ENCODE measurements at places on chromosomes 4 and X.

DNA sequence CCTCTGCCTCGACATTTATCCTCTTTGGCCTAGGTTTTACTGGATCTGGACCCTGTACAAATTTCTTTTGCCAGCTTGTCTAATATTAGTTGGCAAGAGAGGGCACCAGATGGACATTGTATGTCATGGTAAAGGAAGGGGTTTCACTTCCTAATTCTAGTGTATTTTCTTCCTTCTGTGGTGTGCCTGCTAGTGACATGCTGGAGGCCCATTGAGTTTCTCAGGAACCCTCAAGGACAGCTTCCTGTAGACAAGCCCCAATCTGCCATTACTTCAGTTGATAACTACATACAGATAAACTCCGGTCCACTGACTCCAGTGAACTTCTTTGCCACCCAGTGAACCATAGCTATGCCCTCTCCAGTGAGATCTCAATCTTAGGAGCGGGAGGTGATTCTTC, 116.9 kb downstream of the STPG2 start:
- DNase-seq: no peak

- DNase-seq: peak; percentile 75
These were observed 24.4 kb downstream of the UCHL1 start for GRCh38 chr4:41281038-41281634.

DNA sequence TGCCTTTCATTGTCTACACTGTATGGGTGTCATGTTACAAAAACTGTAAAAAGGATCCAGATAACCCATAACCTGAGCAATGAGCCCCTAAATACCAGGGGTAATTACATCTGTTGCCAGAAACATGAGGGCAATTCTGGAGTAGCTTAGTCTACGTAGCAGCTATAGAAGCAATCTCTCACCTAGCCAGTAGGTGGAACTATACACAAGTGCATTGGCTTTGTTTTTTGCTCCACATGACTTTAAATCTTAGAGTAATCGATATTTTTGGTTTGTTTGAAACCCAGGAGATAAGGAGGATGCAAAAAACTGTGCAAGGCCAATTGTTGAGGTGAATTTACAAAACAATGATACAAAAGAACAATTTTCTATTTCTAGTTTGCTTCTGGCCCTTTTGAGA, 57.5 kb downstream of the GPR82 start:
- DNase-seq: peak; percentile 40

DNA sequence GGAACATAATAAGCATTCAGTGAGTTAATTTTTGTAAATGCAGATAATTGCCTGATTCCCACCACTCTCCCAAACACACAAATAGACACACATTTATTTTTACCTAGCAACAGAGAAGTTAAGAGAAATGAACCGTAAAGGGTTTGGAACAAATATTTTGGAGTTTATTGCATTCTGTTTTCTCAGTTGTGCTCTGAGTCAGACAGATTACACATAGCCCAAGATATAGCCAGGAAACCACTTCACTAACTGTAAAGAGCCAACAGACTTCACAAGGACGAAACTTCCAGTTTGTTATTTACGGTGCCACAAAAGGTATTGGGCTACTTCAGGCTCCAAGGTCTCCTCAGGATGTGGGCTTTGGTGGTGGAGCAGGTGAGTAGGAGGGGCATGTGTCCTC, 217.0 kb downstream of the BMPR1B start:
- peak; percentile 95 for DNase-seq

DNA sequence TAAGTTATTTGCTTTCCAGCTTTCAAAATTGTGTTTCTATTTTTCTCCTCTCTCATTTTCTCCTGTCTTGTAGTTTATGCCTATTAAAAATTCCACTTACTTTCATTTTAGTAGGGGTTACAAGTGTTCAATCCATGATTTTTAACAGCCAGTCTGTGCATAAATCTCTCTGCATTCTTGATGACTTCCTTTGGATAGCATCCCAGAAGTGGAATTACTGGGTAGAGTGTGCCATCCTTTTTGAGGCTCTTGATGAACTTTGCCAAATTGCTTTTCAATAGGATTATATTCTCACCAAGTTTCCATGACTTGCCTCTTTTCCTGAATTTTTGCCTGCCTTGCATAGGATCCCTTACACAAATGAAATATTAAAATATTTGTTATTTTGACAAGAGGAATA, 58.5 kb downstream of the DIPK2B start:
- DNase-seq: no peak

DNA sequence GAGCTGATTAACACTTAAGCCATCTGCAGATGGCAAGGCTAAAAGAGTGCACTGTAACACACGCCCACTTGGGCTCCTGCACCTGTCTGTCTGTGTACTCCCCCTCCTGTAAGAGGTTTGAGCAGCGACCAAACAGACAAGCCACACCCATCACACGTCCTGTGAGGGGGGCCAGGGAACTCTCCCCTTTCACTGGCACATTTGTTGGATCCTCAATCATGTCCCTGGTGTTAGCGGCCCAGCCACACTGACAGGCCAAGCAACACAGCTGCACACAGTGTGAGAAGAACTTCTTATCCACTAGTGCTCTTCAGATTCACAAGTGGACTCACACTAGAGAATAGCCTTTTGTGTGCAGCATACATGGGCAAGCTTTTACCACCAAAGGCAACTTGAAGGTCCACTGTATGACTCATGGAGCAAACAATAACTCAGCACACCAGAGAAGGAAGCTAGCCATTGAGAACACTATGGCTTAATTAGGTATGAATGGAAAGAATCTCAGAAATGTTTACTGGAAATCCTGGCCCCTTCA, 29.1 kb upstream of the UTP14A start:
- peak; percentile 87 for DNase-seq

GRCh38 chrX:19721726-19722370, 165.6 kb downstream of the SH3KBP1 start:
- DNase-seq: peak; percentile 93

DNA sequence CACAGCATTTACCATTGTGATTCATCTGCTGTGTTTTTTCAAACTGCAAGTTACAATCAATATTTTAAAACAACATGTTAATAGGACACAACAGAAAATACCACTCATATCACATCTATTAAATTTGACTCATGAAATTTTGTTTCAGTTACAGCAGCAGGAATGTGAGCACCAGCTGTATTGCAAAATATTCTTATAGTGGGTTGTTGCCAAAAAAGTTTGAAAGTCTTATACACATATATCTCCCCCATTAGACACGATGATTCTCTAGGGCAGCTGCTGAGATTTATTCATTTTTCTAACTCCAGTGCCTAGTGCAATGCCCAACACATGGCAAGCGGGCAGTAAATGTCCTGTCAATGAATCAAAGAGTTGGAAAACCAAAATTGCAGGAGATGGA, 26.6 kb upstream of the NKX3-2 start:
- no peak for DNase-seq

- no peak for DNase-seq
These were observed 660 bp upstream of the ARHGEF9 start for GRCh38 chrX:63785708-63786040.

DNA sequence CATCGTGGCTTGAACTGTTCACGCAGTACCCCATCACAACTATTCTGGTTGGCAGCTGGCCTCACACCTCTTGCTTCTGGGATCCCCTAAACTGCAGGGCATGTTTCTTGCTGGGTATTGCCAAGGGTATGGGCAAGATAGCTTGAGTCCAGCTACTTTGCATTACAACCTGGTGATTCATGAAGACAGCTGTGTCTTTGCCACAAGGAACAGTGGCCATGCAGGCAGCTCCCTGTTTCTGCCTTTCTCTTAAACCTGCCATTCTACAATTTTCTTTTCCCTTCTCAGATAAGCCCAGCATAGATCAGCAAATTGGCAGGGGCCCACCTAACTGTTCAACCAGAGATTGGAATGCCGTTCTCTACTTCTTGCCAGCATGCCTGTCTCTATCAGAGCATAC, 42.8 kb downstream of the TENM3 start:
- peak; percentile 33 for DNase-seq

DNA sequence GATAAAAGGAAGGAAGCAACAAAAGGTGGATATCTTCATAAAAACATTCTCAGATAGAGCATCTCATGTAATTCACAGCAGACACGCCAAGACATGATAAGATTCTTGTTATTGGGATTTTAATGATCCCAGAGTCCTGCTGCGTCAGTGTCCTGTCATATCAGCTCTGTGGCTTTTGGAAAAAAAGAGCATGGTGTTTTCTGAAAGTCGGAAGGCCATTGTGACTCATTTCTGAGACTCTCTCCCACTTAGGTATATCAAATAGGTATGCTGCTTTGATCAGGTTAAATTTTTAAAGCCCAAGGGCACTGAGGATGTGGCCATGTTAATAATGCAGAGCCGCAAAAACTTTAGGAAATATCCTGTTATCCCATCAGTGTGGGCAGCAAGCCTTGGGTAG, 481.0 kb downstream of the KCNIP4 start:
- no peak for DNase-seq

DNA sequence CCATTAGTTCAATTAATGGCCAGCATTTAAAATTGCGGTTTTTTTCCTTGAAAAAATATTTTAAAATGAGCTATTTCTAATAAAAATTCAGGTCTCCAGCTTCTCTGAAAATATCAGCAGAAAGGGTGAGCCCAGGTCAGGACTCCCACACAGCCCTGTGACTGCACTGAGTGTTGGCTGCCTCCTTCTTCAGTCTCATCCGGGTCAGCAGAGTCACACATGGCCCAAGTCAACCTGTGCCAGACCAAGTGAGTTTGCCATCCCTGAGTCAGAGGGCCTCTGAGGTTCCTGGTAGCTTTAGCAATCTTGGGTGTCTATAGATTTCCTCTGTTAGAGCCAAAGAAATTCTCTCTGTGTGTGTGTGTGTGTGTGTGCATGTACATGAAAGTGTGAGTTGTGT, 22.1 kb upstream of the MSX1 start:
- no peak for DNase-seq

- DNase-seq: no peak
These were observed 56.6 kb downstream of the GRSF1 start for GRCh38 chr4:70783096-70783495.

- no peak for DNase-seq
These were observed 779 bp upstream of the PRSS12 start for GRCh38 chr4:118353534-118354030.

DNA sequence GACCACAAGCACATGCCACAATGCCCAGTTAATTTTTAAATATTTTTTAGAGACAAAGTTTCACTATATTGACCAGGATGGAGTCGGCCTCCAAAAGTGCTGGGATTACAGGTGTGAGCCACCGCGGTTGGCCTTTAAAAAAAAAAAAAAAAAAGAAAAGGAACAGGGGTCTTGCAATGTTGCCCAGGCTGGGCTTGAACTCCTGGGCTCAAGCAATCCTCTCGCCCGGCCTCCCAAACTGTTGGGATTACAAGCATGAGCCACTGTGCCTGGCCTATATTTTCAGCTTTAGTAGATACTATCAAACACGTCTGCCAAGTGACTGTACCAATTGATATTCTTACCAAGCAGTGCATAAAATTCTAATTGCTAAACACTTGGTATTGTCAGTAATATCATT, 8.8 kb downstream of the UGDH start:
- DNase-seq: no peak

GRCh38 chr4:123304151-123304964, 92.2 kb upstream of the SPRY1 start:
- no peak for DNase-seq

DNA sequence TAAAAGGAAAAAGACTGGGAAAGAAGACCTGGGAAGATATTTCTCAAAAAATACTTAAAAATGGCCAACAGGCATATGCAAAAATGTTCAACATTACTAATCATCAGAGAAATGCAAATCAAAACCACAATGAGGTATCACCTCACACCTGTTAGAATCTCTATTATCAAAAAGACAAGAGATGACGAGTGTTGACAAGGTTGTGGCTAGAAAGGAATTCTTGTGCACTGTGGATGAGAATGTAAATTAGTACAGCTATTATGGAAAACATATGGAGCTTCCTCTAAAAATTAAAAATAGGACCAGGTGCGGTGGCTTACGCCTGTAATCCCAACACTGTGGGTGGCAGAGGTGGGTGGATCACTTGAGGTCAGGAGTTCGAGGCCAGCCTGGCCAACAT, 50.0 kb downstream of the C4orf46 start:
- DNase-seq: no peak

DNA sequence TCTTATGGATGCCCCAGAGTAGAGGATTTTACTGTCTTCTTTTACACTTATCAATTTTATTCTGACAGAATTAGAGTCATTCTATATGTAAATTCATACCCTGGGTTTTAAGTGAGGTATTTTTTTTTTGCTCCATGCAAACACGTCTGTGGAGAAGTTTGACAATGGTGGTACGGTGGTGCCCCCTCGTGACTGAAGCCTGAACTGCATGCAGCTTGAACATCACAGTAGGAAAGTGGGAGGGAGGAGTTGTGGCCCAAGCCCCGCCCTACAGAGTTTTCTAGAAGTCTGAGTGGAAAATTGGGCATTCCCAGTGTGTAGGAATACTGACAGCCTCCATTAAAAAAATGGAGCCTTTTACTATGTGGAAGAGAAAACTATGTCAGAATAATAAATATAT, 73.3 kb upstream of the RAB40AL start:
- peak; percentile 66 for DNase-seq

DNA sequence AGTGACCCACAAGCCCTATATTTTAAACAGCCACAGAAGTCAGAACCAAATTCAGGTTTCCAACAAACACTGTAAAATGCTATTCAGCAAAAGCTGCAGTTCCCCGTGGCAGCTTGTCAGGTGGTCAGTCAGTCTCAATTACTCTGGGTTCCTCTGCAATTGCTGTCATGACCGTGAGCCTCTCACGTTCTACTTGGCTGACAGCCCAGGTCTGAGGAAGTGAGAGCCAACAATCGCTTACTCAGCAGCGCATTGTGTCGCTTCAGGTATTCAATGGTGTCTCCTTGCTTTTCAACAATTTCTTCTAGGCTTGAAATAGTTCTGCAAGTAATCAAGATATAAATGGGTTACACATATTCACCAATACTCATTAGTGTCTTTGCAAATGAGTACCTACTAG, 25.8 kb downstream of the TRIM75 start:
- peak; percentile 61 for DNase-seq

DNA sequence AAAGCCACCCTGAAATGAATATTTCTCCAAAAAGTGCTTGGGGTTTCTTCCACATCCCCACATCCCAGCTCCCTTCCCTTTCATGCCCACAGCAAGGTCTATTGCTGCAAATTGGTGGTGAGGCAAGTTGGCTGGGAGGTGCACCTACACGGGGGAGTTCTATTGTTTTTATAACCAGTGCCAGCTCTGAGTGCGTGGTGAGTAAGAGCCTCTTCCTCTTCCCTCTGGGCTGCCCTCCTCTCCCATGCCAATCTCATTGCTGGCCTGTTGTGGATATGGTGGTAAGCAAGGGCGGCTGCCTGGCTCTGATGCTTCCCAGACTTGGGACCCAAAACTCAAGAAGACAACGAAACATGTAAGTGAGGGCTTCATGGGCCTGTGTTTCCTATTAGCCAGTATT, 204.3 kb downstream of the SHROOM3 start:
- peak; percentile 85 for DNase-seq

DNA sequence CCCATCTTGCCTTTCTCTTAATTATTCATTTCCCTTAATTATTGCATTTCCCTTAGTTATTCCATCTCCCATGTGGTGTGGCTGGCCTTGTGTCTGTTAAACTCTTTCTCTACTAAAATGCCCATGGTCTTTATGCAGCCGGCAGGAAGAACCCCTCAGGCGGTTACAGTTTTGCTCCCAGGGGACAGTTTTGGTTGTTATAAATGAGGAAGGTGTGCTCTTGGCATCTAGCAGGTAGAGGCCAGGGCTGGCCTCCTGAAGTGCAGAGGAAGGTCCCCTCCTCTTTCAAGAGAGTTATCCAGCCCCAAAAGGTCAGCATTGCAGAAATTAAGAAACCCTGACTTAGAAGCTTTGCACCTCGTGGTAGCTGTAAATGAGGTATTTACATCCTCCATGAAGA, 18.0 kb downstream of the TBL1X start:
- DNase-seq: no peak
